Urinary bladder (tissue), 4 donors: ENCODE measurements at places on chromosomes 3 and 15. TPM values are rescaled to one million over a fixed set of nuclear protein-coding genes. Genes with fewer than 3 reads are reported as not detected.

- DNase-seq = no peak
Measured at GRCh38 chr3:197674741-197675562, 61.8 kb downstream of the RUBCN start.

Gene C3orf70
- total RNA-seq = 29.9 TPM

GRCh38 chr3:183554377-183554776 lies 1.1 kb downstream of the KLHL6 start:
- no peak for DNase-seq

DNA sequence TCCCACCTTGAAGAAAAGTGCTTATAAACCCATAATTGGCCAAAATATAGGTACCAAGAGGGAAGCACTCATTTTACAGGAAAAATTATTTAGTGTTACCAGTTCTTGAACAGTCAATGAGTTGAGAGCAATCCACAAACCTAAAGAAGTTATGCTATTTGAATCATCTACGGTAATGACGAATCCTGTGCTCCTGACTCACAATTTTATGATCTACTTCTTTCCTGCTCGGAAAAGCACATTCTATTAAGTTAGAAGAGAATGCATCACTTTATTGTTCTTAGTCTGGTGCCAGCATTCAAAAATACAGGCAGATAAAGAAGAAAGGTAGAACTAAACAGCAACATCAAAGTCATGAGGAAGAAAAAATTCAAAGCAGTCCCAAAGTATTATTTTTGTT lies 33.2 kb downstream of the CHRM5 start:
- no peak for DNase-seq

DNA sequence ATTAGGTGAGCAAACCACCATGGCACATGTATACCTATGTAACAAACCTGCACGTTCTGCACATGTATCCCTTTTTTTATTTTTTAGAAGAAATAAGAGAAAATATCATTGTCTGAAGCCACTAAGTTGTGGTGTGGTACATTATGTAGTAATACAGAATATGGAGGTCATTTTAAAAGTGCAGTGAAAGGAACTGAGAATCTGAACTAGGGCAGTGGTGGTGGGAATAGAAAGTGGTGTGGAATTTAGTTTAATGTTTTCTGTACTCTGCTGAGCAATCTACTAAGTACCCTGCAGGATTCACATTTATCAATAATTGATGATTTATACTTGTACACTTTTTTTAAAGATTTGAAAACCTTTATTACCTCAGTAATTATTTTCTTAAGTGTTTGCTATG lies 283.5 kb downstream of the CHL1 start:
- DNase-seq = no peak

Gene SLCO2A1
- total RNA-seq = 3.0 TPM

GRCh38 chr3:107574650-107575049 lies 51.9 kb downstream of the BBX start:
- DNase-seq = no peak

GRCh38 chr3:71973274-71974030 lies 188.5 kb upstream of the PROK2 start:
- no peak for DNase-seq

GRCh38 chr15:75063338-75063737 lies 39.9 kb downstream of the PPCDC start:
- DNase-seq = no peak
